GM10248 (cell line): ENCODE measurements at places on chromosomes 7 and 10.

DNA sequence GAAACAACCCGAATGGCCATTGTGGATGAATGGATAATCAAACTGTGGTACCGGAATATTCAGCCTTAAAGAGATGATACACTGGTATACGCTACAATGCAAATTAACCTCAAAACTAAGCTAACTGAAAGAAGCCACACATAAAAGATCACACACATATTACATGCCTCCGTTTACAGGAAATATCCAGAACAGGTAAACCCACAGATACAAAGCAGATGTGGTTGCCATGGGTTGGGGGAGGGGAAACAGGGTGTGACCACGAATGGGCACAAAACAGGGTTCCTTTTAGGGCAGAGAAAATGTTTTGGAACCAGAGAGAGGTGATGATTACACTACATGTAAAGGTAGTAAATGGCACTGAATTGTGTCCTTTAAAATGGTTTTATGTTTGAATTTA lies 16.6 kb downstream of the ESYT2 start:
- DNase-seq, result no peak

GRCh38 chr7:127677433-127678230 lies 25.6 kb downstream of the SND1 start:
- DNase-seq, result no peak

GRCh38 chr10:114638821-114639625 lies 19.1 kb downstream of the ABLIM1 start:
- DNase-seq, result no peak

- DNase-seq, result no peak
Measured at GRCh38 chr10:104242545-104242944, 10.4 kb upstream of the CFAP43 start.

DNA sequence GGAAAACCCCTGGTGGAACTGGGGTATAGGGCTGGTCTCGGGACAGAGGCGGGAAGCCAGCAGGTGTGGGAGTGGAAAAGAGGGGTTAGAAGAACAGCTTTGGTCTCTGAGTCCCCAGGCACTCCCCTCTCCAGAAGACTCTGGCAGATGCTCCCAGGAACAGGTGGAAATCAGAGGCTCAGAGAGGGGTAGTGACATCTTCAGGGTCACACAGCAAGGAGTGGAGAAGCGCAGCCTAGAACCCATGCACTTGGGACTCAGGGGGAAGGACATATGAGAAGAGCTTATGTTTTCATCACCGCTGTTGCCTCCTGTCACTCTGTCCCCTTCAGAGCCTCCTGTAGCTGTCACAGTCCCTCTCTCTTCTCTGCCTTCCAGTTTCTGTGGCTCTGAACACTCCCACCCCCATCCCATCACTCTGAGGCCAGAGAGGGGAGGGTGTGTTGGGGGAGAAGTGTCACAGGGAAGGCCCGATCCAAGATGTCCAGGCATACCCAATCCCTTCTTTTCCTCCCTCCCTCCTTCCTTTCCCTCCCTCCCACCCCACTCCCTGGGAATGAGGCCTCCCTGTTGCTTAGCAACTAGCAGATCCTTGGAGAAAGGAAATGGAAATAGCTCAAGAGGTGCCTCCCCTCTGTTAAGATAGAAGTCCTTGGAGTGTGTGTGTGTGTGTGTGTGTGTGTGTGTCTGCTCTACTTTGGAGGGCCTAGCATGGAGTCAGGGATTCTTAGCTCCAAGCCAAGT lies 32.0 kb downstream of the SRRM3 start:
- DNase-seq, result no peak

- no peak for DNase-seq
Measured at GRCh38 chr10:12196531-12197211, 683 bp downstream of the CDC123 start.
